Effector memory CD4-positive, alpha-beta T cell (primary cell): ENCODE measurements at places on chromosomes 5 and 9.
A peak's percentile ranks its signal among the peaks of the same experiment; 100 is the strongest.

- DNase-seq = no peak
Observed at GRCh38 chr9:27042476-27042875, 37.0 kb upstream of the LRRC19 start.

DNA sequence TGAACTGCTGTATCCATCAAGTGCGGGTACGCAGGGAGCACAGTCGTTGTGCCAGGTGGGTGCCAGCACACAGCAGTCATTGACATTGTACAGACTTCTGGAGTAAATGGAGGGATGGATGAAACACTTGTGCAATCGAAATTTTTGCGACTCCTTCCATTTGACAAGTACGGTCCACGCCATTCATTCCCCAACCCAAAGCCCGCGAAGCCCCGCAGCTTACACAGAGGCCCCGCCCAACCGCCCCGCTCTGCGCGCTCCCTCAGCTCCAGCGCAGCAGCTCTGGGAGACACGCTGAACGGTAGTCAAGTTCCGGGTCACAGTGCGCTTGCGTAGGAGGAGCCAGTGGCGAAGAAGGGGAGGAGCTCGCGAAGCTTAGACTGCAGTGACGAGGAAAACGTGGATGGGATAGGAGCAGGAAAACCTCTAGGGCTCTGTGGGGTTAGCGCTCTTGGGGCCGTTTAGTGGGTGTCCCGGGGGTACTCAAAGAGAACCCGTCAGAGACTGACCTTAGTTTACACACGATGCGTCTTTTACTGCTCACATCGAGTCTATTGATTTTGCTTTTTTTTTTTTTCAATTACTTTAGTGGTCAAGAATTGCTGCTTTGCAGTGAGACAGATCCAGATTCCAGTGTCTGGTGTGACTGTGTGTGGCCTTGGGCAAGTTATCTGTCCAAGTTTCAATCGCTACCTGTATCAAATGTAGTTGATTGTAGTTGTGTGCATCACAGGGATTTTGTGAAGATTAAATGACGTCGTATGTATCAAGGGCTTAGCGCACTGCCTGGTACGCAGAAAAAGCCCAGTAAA is 15.3 kb upstream of the MSANTD3 start:
- peak; percentile 73 for DNase-seq

- DNase-seq = no peak
Observed at GRCh38 chr9:79382458-79382857, 189.3 kb upstream of the TLE4 start.

- no peak for DNase-seq
Observed at GRCh38 chr9:94921092-94921471, 194.6 kb downstream of the AOPEP start.

GRCh38 chr5:144092508-144092907 is 78.0 kb downstream of the YIPF5 start:
- no peak for DNase-seq

DNA sequence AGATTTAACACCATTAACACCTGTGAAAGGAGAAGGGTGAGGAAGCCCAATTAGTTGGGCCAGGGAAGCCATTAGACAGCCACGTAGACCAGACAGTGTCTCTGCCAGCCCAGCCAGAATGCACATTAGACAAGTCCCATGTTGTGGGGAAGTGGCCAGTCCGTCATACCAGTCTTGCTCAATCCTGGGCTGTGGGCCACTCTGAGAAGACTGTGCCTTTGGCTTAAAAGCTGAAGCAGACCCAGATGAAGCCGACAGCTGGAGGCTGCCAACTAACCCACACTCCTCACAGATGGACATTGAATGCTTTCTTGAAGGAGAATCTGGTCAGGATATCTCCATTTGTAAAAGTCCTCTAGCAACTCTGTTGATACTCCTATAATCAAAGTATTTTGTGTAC is 128.5 kb downstream of the CHSY3 start:
- no peak for DNase-seq

DNA sequence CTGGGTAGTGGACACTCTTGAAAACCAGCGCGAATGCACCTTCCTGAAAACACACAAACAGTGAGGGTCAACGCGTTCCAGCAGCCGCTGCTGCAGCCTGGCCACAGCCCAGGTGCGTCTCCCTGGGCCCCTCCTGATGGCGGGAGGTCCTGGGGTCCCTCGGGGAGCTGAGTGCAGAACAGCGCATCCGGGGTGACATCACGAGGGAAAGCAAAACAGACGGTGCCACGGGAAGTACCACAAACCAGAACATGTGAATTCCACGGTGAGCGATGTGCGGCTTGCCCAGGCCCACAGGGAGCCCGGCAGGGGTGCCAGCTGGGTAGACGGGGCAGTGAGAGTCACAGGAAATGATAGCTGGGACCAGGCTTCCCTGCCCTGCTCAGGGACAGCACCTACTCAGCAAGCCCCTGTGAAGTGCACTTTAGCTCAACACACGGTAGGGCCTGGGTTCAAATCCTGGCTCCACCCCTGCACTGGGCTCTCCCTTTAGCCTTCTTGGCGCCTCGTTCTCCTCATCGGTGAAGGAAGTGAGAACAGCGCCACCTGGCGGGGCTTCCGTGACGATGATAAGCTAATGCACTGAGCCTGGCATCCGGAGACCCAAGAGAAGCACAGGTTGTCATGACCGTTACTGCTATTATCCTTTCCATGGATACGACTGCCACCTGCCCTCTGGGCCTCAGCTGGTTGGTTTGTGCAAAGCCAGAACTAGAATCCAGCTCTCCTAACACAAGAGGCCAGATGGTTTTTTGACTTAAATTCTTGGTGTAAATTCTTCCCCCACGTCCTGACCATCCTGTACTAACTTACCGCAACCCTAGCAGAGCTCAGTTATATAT is 24.6 kb downstream of the GFPT2 start:
- DNase-seq = peak; percentile 62

- peak; percentile 17 for DNase-seq
Observed at GRCh38 chr5:136212252-136212721, 19.3 kb upstream of the SMIM32 start.

- no peak for DNase-seq
Observed at GRCh38 chr5:56638061-56638621, 177.2 kb upstream of the MAP3K1 start.

DNA sequence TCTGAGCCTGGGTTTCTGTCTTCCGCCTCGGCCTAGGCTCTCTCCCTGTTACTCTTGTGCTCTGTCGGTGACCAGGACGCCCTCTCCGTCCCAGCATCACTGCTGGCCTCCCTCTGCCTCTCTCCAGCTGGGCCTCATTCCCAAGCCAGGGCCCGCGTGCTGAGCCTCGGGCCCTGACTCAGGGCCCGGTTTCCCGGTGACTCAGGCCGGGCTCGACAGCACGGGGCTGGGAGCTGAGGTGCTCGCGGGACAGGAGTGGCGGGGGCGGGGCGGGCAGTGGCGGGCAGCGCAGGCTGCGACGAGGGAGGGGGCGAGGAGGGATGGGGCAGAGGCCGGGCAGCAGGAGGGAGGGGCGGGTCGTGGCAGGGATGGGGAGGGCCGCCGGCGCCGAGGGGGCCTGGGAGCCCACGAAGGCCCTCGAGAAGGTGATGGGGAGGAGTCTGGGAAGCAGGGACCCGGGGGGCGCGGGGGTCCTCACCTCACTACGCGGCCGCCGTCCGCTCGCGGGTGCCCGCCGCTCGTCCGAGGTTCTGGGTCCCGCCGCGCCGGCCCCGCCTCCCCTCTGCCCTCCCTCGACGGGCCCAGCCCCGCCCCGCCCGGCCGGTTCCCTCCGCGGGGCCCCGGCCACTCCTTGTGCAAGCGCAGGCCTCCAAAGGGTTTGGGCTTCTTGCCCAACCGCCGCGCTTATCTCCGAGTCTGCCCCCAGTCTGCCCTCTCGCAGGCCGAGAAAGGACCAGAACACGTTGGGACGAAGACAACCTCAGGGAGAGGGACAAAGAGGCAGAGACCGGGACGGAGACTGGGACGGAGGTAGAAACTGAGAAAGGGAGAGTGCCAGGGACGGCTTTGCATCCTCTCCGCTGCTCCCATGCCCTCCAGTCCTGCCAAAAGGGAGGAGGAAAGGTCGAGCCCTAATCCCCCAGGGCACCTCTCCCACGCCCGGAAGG is at the start of gene ARAP3:
TSS of gene ARAP3 (minus strand) at position 536 of the 947 bp plus-strand sequence. CDS start 1,744 bp downstream, outside the sequence.
- peak; percentile 19 for DNase-seq

DNA sequence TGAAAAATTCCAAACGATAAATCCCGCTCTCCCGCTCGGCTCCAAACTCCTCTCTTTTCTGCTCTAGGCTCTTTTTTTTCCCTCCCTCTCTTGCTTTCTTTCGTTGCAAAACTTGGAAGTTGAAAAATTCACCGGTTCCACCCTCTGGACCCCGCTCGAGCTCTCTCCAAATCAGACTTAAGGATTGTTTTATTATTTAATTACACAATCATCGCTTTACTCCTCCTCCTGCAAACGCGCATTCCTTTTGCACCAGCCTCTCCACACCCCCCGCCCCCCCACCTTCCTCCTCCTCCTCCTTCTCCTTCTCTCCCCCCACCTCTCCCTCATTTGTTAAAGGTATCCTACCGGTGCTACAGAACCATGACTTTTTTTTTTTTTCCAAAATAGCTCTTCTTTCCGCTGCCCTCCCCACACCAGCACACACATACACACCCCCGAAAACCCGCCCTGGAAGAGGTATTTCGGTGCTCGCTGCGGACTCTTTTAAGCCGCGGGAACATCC is 535 bp upstream of the NFIB start:
- no peak for DNase-seq

GRCh38 chr9:107827884-107828283 is 338.3 kb upstream of the KLF4 start:
- DNase-seq = no peak
